ENCODE measurements at places on chromosomes 16 and 17.

- DNase-seq, result no peak
Measured at GRCh38 chr17:66000216-66000615, 191.7 kb downstream of the CEP112 start.

GRCh38 chr16:2874912-2875362 lies 8.1 kb upstream of the FLYWCH2 start:
- peak; percentile 87 for DNase-seq

- peak; percentile 72 for DNase-seq
Measured at GRCh38 chr17:5706577-5707210, 122.4 kb upstream of the NLRP1 start.

- no peak for DNase-seq
Measured at GRCh38 chr17:653724-654123, 60.9 kb downstream of the VPS53 start.

DNA sequence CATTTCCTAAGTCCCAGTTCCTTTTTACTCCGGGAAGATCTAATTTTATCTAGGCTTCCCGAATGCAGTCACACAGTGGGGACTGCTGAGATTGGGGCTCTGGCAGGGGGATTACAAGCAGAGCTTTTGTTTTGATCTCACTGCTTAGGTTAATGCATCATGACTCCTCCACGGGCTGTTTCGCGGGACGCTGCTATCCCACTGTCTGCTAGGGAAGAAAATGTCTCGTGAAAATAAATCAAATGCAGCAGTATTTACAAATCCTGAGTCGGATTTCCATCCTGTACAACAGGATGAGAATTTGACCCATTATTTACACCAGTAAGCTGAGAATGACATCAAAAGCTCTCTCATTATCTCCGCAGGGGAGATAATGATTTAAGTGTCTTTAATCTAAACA lies 83.8 kb downstream of the CDH11 start:
- DNase-seq, result no peak

Measured in GM13976 (cell line).